Stimulated activated CD8-positive, alpha-beta memory T cell treated with anti-CD3 and anti-CD28 coated beads, Interleukin-7, amount 100 ng/mL, for 1 hour (primary cell): ENCODE measurements at places on chromosomes 11 and 22.
A peak's percentile ranks its signal among the peaks of the same experiment; 100 is the strongest.

DNA sequence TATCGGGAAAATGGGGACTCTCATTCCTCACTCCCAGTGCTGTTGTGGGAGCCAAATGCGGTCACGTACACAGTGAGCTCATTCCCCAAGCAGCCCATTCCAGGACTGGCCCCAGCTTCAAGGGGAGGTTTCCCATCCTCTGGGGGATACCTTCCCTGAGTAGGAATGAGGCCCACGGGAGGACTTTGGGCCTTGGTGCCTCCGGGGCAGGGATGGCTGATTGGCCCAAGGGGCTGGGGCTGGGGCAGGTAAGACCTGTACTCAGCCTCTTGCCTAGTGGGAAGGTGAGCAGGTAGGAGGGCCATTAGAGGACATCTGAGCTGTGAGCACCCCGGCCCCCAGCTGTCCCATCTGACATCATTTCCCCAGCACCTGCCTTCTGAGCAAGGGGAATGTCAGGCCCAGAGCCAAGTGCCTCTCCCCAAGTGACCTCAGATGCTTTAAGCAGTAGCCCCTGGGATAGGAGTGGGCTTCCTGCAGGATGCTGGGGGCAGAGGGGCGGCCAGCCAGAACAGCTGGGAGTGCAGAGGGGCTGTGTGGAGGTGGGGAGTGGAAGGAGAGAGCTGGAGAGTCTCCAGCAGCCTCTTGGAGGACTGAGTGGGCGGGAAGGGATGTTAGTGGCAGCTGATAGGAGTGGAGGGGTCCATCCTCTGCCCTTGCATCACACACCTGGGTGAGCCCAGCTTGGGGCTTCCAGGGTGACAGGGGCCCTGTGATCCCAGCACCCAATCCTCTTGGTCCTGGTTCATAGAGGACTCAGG, 58.4 kb downstream of the CD82 start:
- DNase-seq, result no peak

GRCh38 chr22:47201996-47202818, 439.8 kb downstream of the TBC1D22A start:
- DNase-seq, result no peak

- no peak for DNase-seq
Measured at GRCh38 chr22:47533961-47534803, 771.7 kb downstream of the TBC1D22A start.

DNA sequence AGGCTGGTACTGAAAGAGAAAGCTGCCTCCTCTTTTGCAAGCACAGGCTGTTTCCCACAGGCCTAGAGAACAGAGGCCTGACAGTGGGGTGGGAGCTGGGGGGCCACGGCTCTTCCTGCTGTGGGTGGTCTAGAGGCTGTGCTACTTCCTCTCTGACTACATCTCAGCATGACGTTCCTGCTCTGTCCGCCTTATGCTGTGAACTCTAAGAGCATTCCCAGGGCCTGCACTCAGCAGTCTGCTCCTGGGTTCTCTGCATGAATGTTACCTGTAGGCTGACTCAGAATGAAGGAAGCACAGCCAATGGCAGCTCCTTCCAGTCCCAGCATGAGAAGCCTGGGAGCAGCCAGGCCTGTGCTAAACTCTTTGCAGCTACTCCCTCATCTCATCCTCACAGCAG, 534.3 kb downstream of the NTM start:
- no peak for DNase-seq

DNA sequence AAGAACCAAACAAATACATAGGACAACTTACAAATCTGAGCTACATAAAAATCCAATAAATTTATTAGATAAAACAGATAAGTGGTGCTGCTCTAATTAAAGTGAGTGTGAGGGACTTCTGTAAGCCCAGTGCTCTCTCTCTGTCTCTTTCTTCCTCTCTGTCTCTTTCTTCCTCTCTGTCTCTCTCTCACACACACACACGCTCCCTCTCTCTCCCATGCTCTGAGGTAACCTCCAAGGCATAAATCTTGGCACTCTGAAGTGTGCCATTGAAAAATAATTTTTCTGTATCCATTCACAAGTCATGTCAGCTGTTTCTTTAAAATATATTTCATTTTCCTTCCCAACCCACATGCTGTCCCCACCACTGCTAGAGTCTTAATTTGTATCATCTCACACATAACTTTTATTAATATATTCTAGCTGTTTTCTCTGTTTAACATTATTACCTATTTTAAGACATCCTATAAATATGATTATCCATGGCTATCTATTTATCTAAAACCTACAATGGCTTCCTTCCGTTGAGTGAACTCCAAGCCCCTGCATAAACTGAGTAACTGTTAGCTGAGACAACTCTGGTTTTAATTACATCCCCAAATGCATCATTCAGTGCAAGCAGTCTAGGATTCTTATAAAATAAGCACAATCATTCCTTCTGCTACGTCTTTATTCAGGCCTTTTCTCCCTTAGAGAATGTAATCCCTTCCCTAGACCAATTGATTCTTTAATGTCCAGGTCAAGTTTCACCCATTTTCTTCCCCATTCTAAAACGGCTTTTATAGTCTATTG, 57.4 kb upstream of the SLC5A12 start:
- no peak for DNase-seq

DNA sequence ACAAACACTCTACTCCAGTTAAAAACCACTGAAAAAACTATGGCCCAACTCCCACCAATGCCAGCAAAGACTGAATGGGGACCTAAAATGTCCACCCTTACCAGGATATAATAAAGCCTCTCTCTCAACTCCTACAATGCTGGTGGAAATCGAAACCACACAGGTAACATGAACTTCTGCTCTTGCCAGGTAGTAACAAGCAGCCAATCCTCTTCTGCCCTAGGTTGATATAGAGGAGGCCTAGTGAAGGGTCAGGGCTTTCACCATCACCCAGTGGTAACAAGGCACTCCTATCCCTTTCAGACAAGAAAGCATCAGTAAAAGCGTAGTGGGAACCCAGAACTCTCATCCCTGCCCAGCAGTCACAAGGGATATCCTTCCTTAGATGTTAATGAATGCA, 22.6 kb downstream of the DCUN1D5 start:
- no peak for DNase-seq

DNA sequence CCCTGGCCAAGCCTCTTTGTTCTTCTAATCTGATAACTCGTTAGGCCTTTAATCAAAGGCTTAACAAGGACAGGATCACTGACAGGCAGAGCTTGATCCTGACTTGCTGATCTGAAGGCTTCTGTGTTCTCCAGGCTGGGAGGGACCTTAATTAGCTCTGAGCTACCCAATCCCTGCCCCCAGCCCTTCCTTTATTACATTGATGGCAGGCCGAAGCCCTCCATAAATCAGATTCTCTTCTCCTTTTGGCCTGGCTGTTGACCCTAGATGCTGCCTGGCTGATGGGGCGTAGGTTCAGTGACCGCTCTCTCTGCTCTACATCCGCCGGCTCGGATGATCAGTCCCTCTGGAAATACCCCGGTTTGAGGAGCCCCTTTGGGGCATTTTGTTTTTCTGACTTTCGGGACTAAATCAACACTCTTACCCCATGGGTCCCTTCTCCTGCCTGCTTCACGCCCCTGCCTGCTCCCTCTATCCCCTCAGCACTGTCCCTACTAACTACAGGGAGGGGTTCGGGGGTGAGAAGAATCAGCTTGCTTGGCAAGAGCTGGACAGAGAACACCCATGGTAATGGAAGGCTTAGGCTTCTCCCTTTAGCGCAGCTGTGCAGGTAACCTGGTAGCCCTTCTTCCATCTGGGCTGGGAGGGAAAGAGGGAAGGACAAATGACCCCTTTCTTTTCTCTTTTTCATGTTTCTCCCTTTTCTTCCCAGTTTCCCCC, 10.0 kb upstream of the RRM1 start:
- no peak for DNase-seq

DNA sequence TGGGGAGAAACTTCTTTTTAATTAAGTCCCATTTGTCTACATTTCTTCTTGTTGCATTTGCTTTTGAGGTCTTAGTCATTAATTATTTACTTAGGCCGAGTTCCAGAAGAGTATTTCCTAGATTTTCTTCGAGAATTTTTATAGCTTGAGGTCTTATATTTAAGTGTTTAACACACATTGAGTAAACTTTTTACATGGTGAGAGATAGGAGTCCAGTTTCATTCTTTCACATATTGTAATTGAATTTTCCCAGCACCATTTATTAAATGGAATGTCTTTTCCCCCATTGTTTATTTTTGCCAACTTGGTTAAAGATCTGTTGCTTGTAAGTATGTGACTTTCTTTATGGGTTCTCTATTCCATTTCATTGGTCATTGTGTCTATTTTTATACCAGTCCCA, 1344.0 kb upstream of the RAG2 start:
- no peak for DNase-seq

GRCh38 chr11:102252339-102252891, 64.9 kb upstream of the BIRC3 start:
- no peak for DNase-seq

GRCh38 chr11:130816546-130817329, 99.5 kb downstream of the SNX19 start:
- DNase-seq, result no peak

GRCh38 chr11:70734379-70734778, 336.1 kb downstream of the CTTN start:
- DNase-seq, result no peak

DNA sequence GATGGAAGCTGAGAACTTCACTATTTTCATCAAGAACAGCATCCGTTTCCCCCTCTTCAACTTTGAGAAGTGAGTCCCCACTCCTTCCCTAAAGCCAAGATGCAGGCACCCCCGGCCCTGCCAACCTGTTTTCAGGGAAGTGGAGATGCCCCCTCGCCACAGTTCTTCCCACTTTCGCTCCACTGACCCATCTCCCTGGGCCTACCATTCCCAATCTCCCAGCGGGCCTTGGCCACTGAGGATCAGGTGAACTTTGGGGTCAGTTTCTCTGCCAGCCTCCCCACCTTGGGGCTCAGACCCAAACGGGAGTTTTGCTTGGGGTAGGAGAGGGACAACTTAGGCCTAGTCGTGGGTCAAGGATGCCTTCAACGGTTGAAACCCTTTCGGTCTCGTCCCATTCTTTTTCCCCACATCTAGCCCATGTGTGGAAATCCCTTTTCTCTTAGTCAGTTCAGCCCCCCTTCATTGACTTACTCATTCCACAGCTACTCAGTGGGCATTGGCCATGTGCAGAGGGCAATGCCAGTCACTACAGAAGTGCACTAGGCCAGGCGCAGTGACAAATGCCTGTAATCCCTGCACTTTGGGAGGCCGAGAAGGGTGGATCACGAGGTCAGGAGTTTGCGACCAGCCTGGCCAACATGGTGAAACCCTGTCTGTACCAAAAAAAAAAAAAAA, 10.6 kb downstream of the P2RX3 start:
- DNase-seq, result no peak

GRCh38 chr11:109968299-109968698, 124.9 kb upstream of the ZC3H12C start:
- no peak for DNase-seq

- no peak for DNase-seq
Measured at GRCh38 chr22:48869161-48869560, 958.5 kb downstream of the BRD1 start.

- no peak for DNase-seq
Measured at GRCh38 chr11:100224541-100225034, 462.5 kb upstream of the ARHGAP42 start.

GRCh38 chr11:13277768-13278608, at the start of gene BMAL1:
TSS of gene BMAL1 (plus strand) at chr11:13277790. CDS start at chr11:13354309, 76,519 bp downstream.
- peak; percentile 13 for DNase-seq

GRCh38 chr11:65640483-65641296, 2.8 kb downstream of the SIPA1 start:
- DNase-seq, result no peak

GRCh38 chr22:49087716-49088601, 739.7 kb downstream of the BRD1 start:
- DNase-seq, result no peak

- DNase-seq, result no peak
Measured at GRCh38 chr11:40602866-40603552, 856.4 kb downstream of the LRRC4C start.

DNA sequence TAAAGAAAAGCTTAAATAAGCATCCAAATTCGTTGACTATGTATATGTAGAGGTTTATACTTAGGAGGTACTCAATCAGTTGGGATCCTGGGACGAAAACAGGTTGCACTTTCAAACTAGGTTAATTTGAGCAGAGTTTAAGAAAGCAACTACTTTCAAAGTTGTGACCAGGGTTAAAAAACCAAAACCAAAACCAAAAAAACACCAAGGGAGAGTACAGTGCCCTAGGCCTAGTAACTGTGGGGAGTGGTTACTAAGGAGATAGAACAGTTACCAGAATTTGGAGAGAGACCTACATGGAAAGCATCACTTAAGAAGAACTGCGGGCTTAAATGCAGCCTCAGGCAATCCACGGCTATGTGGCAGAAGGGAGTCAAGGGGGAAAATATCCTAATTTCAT, 148.3 kb downstream of the JRKL start:
- no peak for DNase-seq

- DNase-seq, result no peak
Measured at GRCh38 chr22:39655831-39656230, 85.3 kb downstream of the CACNA1I start.

DNA sequence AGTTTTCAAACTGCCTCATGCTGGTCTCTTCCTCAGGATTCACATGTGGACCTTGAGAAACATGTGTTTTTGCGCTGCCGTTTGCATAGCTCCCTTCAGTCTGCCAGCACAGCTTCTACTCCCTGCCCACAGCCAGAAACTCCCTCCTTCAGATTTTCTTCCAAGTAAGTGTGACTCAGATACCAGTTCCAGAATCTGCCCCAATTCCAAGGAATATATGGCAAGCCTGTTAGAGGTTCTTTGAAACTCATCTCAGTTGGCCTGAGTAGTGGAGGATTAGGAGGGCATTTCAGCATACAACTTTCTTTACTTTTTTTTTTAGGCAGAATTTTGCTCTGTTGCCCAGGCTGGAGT, 67.1 kb downstream of the SNX19 start:
- DNase-seq, result no peak

DNA sequence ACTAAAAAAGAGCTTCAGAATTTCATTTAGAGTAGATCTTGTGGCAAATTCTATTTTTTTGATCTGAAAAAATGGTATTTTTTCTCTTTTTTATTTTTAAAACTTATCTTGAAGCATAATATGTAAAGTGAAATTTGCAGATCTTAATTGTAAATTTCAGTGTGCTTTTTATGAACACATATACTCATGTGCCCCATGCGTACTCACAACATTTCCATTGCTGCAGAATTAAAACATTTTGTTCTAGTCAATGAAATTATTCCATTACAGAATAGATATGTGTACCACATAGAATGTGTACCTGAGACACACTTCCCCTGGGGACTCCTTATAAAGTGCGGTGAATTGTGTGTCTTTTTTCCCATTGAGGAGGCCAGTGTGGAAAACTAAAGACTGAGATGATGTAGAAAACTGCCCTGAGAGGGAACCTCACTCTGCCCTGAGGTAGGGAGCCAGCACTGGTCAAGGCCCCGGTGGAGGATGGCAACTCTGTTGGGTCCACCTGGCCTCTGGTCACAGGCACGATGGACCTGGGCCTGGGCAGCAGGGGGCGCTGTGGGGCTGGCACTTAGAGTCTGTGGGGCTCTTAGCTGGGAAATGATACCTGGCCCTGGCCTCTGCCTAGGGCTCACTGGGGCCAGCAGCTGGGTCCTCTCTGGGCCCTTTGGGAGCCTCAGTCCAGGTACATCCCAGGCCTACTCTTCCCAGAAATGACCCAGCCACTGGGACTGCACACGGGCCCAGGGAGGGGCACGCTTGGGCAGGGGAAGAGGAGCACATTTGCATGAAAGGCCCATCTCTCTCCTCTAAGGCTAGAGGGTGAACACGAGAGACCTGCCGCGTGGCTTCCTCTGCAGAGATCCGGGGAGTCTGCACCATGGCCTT, 77.9 kb upstream of the TOP3B start:
- DNase-seq, result no peak
